ENCODE measurements at places on chromosomes 7 and 10.

- peak; percentile 38 for DNase-seq
Observed at GRCh38 chr7:128322040-128322643, 21.6 kb downstream of the RBM28 start.

GRCh38 chr7:111903797-111904196, 302.4 kb downstream of the DOCK4 start:
- DNase-seq = no peak

DNA sequence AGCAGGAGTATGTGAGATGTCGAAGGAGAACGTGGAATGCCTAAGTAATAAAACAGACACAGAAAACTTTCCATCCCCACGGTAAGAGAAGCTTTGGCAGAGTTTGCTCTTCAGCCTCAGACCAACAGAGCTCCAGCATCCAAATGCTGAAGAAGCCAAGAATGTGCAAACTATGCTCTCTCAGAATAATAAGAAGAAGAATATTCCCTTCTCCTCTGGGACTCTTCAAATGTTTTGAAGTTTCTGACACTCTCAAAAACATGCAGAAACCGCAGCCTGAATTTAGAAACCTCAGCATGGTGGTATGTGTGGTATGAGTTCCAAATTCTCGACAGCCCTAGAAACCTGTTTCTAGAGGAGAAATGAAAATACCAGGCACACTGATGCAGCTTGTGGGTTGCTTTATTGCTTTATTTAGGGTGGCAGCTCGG, 113.3 kb downstream of the KCNMA1 start:
- no peak for DNase-seq

DNA sequence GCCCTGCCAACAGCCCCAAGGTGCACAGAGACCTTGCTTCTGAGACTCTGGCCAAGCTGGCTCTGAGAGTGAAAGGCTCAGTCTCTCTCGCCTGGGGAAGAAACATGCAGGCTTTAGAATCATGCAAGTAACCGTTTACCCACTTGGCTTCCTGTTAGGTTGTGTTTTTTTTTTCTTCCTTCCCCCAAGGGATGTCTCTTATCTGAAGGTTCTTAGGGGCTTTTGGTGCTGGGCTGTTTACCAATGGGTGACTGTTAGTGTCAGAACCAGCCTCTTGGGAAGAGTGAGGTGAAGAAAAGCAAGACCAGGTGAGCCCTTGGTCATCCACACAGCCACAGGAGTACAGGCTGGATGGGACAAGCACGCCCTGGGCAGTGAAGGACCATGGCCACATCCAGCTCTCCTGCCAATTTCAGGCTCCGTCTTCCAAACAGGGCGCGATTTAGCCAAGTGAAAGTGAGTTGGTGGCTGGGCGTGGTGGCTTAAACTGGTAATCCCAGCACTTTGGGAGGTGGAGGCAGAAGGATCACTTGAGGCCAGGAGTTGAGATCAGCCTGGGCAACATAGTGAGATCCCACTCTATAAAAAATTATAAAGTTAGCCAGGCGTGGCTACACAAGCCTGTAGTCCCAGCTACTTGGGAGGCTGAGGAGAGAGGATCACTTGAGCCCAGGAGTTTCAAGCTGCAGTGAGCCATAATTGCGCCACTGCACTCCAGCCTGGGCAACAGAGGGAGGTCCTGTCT, 76.3 kb upstream of the CUX1 start:
- DNase-seq = peak; percentile 17

- no peak for DNase-seq
Observed at GRCh38 chr7:99193527-99194220, 14.2 kb downstream of the KPNA7 start.

- no peak for DNase-seq
Observed at GRCh38 chr7:68900096-68900495, 698.2 kb upstream of the AUTS2 start.

- no peak for DNase-seq
Observed at GRCh38 chr10:71924771-71925170, 39.4 kb upstream of the CHST3 start.

- no peak for DNase-seq
Observed at GRCh38 chr10:107986571-107986970, 822.1 kb upstream of the SORCS1 start.

DNA sequence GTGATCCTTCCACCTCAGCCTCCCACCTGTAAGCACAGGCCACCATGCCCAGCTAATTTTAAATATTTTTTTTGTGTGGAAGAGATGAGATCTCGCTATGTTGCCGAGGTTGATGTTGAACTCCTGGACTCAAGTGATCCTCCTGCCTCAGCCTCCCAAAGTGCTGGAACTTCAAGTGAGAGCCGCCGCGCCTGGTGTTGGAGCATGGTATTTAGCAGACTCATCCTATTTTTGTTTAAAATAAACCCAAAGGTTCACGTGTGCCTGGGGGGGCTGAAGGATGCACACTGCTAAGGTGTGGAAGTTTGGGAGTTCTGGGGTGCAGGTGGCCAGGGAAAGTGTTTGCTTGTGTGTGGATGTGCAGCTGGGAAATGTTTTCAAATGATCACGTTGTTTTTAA, 18.1 kb downstream of the PDGFA start:
- DNase-seq = no peak

- DNase-seq = no peak
Observed at GRCh38 chr10:34156781-34157425, 658.2 kb downstream of the PARD3 start.

DNA sequence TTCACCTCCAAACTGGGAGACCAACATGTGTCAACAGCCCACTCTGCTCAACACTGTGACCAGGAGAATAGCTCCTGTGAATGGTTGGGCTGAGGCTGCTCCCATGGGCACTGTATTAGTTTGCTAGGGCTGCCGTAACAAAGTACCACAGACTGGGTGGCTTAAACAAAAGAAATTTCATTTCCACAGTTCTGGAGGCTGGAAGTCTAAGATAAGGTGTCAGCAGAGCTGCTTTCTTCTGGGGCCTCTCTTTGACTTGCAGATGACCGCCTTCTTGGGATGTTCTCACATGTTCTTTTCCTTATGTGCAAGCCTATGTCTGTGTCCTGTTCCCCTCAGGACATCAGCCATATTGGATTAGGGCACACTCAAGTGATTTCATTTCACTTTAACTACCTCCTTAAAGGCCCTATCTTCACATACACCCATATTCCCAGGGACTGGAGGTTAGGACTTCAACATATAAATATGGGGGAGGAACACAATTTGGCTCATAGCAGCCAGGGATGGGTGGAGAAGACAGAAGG, 90.3 kb downstream of the CPED1 start:
- no peak for DNase-seq

- no peak for DNase-seq
Observed at GRCh38 chr10:47359626-47360418, 11.7 kb downstream of the RBP3 start.

- DNase-seq = no peak
Observed at GRCh38 chr10:127148933-127149220, 47.5 kb downstream of the INSYN2A start.
